ENCODE measurements at places on chromosomes 13 and 19. TPM values are rescaled to one million over a fixed set of nuclear protein-coding genes. Genes with fewer than 3 reads are reported as not detected.

GRCh38 chr19:10085641-10086590 lies at the start of gene SHFL:
TSS of gene SHFL (plus strand) at chr19:10086317. CDS start at chr19:10086428, 111 bp downstream.
- peak; percentile 80 for DNase-seq

DNA sequence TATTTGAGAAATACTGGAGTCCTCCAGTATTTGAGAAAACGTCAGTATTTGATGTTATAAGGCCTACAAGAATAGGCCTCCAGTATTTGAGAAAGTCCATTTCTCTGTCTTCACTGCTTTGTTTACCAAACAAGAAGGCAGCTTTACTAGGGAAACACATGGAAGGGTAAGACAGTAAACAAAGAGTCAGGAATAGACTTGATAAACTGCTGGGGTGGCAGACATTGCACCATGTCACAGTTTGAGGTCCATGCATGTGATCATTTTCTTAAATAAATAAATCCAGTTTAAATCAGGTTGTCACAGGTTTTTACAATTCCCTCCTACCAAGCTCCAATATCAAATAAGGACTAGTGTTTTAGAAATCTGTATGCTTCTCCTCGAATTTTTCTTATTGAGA lies 1431.0 kb upstream of the SPRY2 start:
- DNase-seq, result no peak

DNA sequence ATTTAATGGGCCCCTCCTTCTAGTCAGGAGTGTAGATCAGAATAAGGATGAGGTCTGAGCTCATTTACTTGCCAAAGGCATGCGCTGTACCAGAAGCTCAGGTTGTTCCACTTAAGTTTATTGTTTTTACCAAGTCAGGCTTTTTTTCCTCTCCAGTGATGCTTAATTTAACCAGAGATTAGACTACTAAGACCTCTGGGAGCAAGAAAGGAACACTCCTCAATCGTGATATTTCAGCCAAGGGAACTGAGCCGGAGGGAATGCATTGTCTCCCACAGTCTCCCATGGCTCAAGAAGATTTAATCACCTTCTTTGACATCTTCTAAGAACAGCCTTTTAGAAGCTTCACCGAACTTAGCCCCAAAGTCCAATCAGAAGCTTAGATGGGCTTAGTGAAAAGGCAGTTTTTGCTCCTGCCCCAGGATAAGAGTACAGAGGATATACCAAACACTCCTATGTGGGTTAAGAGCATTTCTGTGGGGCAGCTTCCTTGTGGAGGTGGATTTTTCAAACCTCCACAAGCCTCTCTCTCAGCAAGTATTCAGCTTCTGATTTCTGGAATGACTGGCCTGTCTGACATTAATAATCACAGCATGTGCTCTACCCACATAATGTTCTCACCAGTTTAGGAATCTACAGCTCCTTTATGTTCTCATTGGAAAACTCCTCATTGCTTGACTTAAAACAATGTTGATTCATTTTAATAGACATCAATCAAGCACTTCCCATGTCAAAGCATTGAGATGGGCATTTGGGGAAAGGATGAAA lies 322.7 kb downstream of the SUCLA2 start:
- no peak for DNase-seq

DNA sequence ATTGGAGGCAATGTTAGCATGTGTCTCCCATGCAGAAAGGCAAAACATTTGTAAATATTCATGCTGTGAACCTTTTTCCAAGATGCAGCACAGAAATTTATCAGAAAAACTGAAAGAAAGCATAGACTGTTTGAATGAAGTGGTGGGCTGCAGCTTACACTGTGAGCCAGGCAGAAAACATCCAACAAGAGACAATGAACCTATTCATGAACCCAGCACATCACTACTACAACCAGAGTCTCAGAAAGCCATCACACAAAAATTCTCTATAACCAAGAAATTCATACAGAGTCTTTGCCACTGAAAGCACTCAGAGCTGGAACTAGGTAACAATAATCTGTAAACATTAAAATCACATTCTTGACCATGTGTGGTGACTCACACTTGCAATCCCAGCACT lies 448.9 kb downstream of the UQCRFS1 start:
- no peak for DNase-seq

- no peak for DNase-seq
Observed at GRCh38 chr13:36907266-36907665, 12.8 kb downstream of the SMAD9 start.

DNA sequence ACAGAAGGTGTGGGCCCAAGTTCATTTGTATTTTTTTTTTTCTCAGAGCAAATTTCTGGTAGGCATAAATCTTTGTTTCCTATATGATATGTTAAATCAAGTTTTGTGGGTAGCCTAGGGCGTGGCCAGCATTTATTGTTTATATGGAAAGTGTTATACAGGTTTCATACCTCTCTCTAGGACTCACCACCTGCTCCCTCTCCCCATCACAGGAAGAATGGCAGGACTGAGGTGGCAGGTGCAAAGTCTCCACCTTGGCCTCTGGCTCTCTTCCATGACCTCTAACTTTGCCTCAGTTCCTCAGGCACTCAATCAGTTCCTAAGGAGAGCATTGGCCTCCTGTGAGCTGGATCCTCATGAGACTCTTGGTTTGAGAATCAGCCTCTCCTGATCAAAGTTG lies 172.3 kb upstream of the TSC22D1 start:
- no peak for DNase-seq

GRCh38 chr19:19276386-19276785 lies 3.3 kb upstream of the TM6SF2 start:
- DNase-seq, result no peak

- DNase-seq, result no peak
Observed at GRCh38 chr13:31878495-31878894, 139.2 kb downstream of the RXFP2 start.

DNA sequence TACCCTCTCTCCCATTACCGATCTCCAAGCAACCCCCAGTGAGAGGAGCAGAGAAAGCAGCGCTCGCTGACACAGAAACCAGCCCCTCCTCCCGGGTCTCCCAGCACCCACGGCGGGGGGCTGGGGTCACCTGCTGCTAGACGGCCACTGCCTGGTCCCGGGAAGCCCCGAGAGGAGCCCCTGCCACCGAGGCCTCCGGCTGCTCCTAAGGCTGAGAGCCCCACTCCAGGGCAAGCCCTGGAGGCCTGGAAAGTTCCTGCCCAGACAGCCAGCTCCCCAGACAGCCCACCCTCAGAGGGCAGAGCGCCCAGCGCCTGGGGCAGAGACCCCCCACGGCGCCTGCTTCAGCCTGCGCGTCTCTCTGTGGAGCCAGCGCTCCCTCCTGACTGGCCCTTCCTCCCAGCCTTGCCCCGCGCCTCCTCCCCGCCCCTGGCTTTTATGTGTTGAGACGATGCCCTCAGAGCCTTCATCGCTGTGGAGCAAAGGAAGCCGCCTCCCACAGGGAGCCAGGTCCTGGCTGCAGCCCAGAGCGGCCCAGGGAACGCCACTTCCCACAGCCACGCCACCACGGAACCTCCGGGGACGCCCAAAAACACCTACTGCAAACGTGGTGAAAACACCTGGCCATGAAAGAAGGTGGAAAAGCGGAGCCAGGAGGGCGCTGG lies 51.1 kb downstream of the MLLT1 start:
- DNase-seq, result peak; percentile 45

- no peak for DNase-seq
Observed at GRCh38 chr13:36436811-36437210, 4.5 kb downstream of the CCNA1 start.

- DNase-seq, result no peak
Observed at GRCh38 chr19:7618348-7618747, 11.0 kb downstream of the XAB2 start.

DNA sequence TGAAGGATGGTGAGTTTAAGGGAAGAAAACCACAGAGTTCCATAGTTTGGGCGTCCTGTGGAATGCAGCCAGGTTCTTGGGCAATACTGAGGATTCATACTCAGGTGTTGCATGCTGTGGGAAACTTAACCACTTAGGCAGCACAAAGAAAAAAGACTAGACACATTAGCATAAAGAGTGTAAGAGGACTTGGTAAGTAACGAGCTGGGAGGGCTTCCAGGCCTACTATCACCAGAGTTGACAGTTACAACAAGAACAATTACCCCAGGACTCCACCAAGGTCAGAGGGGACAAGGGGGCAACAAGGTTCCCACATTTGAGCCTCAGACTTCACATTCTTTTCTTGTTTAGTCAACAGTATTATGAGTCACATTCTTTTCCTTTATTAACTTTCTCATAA lies 33.2 kb downstream of the KCTD12 start:
- no peak for DNase-seq

The AMER2 gene
- total RNA-seq, result not detected

The SERPINE3 gene
- 0.31 TPM for total RNA-seq

The KLK15 gene
- not detected for total RNA-seq

The TMEM59L gene
- total RNA-seq, result 1.3 TPM

The SERTAD3 gene
- 34.3 TPM for total RNA-seq

The ZNF724 gene
- 3.4 TPM for total RNA-seq
